Peyer's patch (tissue), 4 donors: ENCODE measurements at places on chromosomes 11 and 22. TPM values are rescaled to one million over a fixed set of nuclear protein-coding genes. Genes with fewer than 3 reads are reported as not detected.

GRCh38 chr11:48107188-48107704 lies 109.4 kb upstream of the OR4B1 start:
- peak; percentile 82 for DNase-seq
- H3K4me1 ChIP-seq: peaks cover 17% of the 10 kb centered on the region
- no peaks in the 10 kb centered on the region for H3K27me3 ChIP-seq
- no peaks in the 10 kb centered on the region for H3K36me3 ChIP-seq
- H3K4me3 ChIP-seq: no peak overlapping the region
- peak overlapping the region; percentile 50 for H3K27ac ChIP-seq

- no peak overlapping the region for H3K27ac ChIP-seq
- H3K4me1 ChIP-seq: no peaks in the 10 kb centered on the region
- no peak for DNase-seq
Measured at GRCh38 chr11:117287668-117288067, 3.5 kb upstream of the BACE1-AS start.

- DNase-seq: no peak
- no peaks in the 10 kb centered on the region for H3K27me3 ChIP-seq
- H3K4me3 ChIP-seq: no peak overlapping the region
- no peaks in the 10 kb centered on the region for H3K4me1 ChIP-seq
Measured at GRCh38 chr11:95521133-95521542, 268.4 kb downstream of the FAM76B start.

DNA sequence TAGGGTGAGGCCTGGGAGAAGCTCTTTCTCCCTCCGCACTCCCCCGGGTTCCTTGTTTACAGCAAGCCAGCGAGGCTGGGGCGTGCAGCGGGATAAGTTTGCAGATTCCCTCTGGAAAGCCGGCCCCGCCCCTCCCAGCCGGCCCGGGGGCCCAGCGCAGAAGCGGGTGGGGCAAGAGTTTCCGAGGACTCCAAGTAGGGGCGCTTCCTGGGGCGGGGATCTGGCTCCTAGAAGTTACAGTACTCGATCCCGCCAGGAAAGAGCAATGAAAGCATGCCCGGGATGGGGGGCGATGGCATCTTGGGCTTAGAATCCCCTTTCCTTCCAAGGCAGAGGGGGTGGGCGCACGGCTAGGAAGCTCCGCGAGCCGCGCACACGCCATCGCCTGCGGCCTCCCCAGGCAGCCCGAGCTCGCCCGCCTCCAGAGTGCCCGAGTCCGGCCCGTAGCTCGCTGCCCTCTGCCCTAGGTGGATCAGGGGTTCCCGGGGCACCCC lies 385 bp downstream of the TST start:
- peaks cover 17% of the 10 kb centered on the region for H3K4me1 ChIP-seq
- DNase-seq: peak; percentile 84
- H3K4me3 ChIP-seq: peak overlapping the region; percentile 98
- peak overlapping the region; percentile 80 for H3K27ac ChIP-seq
- no peaks in the 10 kb centered on the region for H3K27me3 ChIP-seq
- H3K36me3 ChIP-seq: no peaks in the 10 kb centered on the region

DNA sequence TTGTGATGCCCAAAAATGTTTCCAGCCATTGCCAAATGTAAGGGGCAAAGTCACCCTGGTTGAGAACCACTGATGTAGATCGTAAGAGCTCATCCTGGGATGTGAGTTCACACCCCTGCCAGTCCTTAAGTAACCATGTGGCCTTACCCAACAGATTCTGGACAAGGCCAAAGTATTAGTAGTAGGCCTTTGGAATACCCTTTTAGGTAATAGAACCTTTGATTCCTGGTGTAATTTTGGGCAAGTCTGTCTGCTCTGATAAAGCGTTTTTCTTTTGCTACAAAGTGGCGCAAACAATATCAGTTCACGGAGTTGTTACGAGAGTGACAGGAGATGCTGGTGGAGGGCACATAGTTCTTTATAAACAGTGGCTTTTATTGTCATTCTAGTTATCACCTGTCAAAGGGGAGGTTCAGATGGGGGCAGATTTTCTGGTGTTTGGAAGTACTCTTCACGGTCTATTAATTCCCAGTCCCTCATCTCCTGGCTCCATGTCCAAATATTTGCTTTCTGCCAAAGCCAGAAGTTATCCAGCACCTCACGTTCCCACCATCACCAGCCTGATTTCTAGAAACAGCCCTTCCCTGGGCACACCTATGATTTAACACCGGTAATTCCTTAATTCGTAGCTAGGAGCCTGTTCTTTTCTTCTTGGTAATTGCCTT lies 73.8 kb upstream of the CRYBB3 start:
- no peak overlapping the region for H3K4me3 ChIP-seq
- no peak for DNase-seq
- no peaks in the 10 kb centered on the region for H3K27me3 ChIP-seq
- H3K36me3 ChIP-seq: no peaks in the 10 kb centered on the region

GRCh38 chr11:2990617-2991451 lies 1.3 kb downstream of the NAP1L4 start:
- peak overlapping the region; percentile 97 for H3K4me3 ChIP-seq
- no peaks in the 10 kb centered on the region for H3K27me3 ChIP-seq
- peak; percentile 26 for DNase-seq
- H3K27ac ChIP-seq: peak overlapping the region; percentile 98

Gene GGTLC2
- not detected for total RNA-seq
